ENCODE measurements at places on chromosomes 5 and 9.

DNA sequence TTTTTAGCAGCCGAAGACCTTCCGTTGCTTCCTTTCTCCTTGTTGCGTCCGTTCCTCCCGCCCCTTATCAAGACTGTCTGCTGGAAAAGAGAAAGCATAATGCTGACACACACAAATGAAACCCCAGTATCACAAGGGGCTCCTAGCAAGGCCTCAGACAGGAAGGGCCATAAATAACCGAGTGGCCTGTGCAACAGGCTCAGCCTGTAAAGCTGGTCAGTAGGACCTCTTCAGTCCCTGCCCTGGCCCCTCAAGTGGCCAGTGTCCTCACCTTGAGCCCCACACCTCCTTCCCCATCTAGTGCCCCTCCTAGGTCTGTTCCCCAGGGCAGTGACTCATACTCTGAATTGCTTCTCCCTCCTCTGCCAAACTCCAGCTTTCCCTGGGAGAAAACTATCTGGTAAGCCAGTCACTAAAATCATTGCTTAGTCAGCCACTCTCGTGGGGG is 174.6 kb upstream of the IL12B start:
- DNase-seq = no peak

GRCh38 chr5:90885180-90885868 is 326.7 kb downstream of the ADGRV1 start:
- no peak for DNase-seq

GRCh38 chr5:137263371-137264005 is 235.6 kb downstream of the SPOCK1 start:
- no peak for DNase-seq

DNA sequence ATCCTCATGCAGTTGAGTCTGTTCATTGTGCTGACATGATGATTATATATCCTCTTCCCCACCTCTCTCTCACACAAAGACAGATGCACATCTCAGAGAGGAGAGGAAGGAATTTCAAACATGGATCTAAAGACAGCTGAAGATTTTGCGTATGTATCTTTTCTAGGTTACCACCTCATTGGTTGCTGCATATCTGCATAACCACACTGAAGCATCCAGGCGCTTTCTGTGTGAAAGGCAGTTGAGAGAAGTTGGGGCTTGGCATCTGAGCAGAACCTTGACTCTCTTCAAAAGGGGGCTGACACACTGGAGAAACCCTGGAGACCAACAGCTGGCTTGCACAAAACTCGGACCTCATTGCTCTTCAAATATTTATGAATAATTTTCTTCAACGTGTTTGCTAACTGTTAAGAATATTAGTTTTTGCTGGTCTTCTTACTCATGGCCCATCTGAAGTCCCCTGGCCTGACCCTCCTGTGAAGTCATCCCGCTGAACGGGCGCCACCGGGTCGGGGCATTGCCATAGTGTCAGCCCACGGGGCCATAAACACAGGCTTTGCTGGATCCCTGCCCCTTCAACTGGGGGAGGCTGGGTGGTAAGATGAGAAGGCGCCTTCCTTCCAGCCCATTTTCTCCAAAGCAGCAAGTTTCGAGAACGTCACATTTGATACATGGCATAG is 593.2 kb upstream of the CLINT1 start:
- DNase-seq = no peak

DNA sequence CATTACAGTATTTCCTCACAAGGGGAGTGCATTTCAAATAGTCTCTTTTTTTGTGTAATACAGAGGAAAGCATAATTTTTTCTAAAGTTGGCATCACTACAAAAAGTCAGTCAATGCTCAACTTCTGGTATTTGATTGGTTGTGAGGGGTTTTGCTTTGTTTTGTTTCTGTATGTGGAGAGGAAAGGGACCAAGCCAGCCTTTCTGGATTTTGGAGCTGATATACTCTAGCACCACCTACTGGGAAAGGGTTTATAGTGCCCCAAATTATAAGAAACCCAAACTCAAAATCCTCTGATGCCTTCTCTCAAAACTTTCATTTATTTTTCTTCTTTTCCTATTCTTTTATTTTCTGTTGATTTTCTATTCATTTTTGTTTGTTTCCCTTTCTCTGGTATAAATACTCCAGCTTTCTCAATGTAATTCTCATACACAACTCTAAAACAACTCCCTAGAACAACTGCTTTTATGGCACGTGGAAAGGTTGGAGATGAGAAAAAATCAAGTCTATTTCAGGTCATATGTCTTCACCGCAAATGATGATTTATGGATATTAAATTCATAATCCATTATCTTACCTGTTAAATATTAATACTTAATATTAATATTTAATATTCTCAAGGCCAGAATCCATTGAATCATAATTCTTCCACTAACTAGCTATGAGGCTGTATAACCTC is 69.5 kb upstream of the ANXA1 start:
- no peak for DNase-seq

DNA sequence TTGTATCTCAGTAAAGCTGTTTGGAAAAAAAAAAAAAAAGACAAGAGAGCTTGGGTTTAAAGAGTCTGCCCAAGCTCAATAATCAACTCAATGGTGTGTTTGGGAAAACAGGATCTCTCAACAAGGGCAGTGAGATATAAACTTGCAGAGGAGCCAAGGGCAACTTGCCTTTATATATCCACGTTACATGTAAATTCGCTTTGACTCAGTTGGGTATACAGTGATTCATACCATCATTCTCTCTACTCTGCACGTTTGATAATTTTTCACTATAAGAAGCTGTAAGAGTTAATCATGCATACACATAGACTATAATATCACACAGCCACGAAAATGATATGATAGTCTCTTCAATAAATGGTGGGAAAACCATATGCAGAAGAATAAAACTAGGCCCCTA is 24.9 kb downstream of the ADAM19 start:
- DNase-seq = no peak

GRCh38 chr5:171480239-171480638 is 60.8 kb downstream of the FGF18 start:
- no peak for DNase-seq

DNA sequence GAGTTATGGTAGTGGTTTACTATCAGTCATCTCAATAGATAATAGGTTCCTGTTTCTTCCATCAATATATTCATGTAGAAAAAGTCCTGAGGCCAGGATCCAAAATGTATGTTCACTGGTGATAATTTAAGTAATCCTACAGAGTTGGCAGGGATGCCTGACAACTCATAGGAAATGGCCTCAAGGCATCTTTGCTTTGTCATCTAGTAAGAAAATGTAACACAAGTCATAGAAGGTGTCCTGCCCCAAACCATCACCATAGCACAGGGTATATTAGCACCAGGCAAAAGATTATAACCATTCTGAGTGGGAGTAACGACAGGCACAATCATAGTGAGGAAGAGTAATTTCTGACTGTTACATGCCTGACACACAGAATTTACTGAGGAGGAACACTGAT is 257.0 kb downstream of the TMEM167A start:
- no peak for DNase-seq

Measured in CD4-positive, alpha-beta T cell treated with Interleukin-6 for 4 hours (primary cell).